Right atrium auricular region (tissue), 2 donors: ENCODE measurements at places on chromosomes 4 and X. TPM values are rescaled to one million over a fixed set of nuclear protein-coding genes. Genes with fewer than 3 reads are reported as not detected.

DNA sequence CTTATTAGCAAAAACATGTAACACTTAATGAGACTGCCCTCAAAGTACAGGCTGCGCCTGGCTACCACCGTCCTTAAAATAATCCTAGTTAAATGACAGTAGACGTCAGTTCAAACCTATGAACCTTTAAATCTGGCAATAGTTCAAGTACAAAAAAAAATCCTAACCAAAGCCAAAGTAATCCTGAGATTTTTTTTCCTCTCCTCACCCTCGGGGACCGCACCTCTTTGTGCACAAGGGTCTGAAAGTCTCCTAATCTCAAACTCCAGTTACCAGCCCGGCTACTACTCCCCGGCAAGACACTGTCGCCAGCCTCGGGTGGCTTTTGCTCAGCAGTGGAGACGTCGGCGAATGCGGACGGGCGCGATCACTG is 439 bp downstream of the SEC31A start:
- no peak for DNase-seq
- peaks cover 15% of the 10 kb centered on the region for H3K36me3 ChIP-seq
- peak overlapping the region; percentile 87 for H3K4me3 ChIP-seq

DNA sequence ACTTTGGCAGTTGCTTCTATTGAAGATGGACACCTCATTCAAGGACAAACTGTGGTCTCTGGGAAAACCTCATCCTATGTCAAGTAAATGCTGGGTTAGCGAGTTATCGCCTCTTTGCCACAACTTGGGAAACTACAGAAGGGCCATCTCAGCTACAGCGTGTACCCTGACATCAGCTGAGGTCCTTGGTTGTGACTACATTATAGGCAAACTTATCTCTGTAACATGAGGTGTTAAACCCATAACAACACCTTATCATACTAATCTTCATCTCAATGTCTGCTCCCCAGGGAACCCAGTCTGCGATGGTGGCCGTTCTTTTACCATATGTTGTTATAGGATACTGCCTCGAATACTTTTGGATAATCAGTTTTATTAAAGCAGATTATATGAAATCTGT is 1862.7 kb downstream of the STIM2 start:
- no peak overlapping the region for H3K4me3 ChIP-seq
- H3K27me3 ChIP-seq: no peaks in the 10 kb centered on the region
- DNase-seq: no peak
- no peaks in the 10 kb centered on the region for H3K36me3 ChIP-seq
- H3K27ac ChIP-seq: no peak overlapping the region
- H3K4me1 ChIP-seq: no peaks in the 10 kb centered on the region

DNA sequence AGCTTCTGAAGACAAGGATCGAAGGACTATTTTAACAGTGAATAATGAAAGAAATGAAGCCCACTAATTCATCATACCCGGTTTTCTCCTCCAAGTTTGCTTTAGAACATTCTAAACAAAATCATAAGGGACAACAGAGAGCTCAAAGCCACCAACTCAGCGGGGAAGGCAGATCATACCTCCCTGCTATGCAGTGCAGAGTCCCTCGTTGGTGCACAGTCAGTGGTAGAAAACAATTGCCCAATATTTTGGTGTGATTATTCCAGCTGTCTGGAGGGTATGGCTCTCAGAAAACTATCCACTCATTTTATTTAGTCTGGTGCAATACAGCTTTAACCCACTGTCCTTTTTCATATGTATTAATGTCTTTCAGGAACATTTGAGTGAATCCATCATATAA is 59.3 kb upstream of the HPSE start:
- DNase-seq: no peak
- no peak overlapping the region for H3K27ac ChIP-seq
- no peaks in the 10 kb centered on the region for H3K36me3 ChIP-seq
- no peaks in the 10 kb centered on the region for H3K27me3 ChIP-seq
- H3K4me1 ChIP-seq: no peaks in the 10 kb centered on the region

GRCh38 chrX:97326456-97326855 is 442.7 kb downstream of the RPA4 start:
- H3K4me3 ChIP-seq: no peak overlapping the region
- no peaks in the 10 kb centered on the region for H3K36me3 ChIP-seq
- H3K4me1 ChIP-seq: no peaks in the 10 kb centered on the region
- H3K27me3 ChIP-seq: no peaks in the 10 kb centered on the region
- no peak overlapping the region for H3K27ac ChIP-seq

DNA sequence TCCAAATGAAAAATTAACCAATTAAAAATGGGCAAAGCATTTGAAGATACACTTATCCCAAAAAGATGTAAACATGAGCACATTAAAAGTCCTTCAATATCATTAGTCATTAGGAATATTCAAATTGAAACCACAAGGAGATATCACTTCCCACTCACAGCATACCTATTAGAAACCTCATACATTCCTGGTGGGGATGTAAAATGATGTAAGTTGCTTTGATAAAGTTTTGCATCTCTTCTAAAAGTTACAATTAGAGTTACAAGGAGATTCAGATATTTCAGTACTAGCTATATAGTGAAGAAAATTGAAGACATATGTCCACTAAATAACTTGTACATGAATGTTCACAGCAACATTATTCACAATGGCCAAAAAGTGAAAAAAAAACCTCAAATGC is 1109.3 kb upstream of the LCORL start:
- no peak for DNase-seq
- no peaks in the 10 kb centered on the region for H3K4me1 ChIP-seq
- no peaks in the 10 kb centered on the region for H3K36me3 ChIP-seq
- H3K27ac ChIP-seq: no peak overlapping the region
- H3K4me3 ChIP-seq: no peak overlapping the region
- H3K27me3 ChIP-seq: no peaks in the 10 kb centered on the region

TRIM60 gene
- not detected for total RNA-seq
